Esophagus muscularis mucosa (tissue), 4 donors: ENCODE measurements at places on chromosomes 5 and 9.

DNA sequence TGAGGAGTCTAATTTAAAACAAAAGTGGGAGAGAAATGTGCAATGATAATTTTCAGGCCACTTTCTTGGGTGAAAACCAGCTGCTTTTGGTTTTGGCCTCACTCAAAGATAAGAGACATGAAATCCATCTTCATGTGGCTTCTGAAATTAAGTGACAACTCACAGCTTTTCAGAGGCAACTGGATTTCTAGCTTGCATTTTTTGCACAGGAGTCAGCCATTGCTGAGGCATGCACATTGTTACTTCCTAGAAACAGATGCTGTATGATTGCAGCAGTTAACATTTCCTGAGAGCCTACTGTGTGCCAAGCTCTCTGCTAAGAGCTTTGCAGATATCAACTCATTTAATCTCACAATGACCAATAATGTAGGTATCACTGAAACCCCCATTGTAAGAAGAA lies 562.6 kb downstream of the NR2F1-AS1 start:
- DNase-seq: no peak
- no peaks in the 10 kb centered on the region for H3K36me3 ChIP-seq
- no peaks in the 10 kb centered on the region for H3K27me3 ChIP-seq
- no peak overlapping the region for H3K27ac ChIP-seq

DNA sequence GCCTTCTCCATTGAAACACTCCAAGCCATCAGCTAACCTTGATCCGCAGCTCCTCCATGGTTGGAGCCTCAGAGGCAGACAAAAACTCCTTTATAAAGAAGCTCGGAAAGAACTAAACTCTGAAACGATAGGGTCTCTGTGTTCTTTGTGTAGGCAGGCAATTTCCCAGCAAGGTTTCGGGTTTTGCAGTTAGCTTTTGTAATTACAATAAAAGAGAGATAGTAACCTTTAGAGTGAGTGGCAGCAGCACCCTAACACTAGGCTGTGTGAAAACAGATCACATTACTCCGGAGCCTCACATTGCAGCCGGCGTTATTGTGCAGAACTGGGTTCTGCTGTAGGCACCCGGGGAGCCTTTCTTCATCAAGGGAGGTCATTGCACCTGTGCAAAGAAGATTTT lies 115.8 kb upstream of the MAP3K1 start:
- no peak overlapping the region for H3K4me3 ChIP-seq
- H3K36me3 ChIP-seq: no peaks in the 10 kb centered on the region
- peaks cover 17% of the 10 kb centered on the region for H3K4me1 ChIP-seq
- H3K27me3 ChIP-seq: no peaks in the 10 kb centered on the region

GRCh38 chr5:460273-460625 lies 17.3 kb downstream of the EXOC3 start:
- no peaks in the 10 kb centered on the region for H3K27me3 ChIP-seq
- DNase-seq: no peak
- H3K4me3 ChIP-seq: no peak overlapping the region
- peaks cover 94% of the 10 kb centered on the region for H3K36me3 ChIP-seq
- H3K27ac ChIP-seq: no peak overlapping the region

DNA sequence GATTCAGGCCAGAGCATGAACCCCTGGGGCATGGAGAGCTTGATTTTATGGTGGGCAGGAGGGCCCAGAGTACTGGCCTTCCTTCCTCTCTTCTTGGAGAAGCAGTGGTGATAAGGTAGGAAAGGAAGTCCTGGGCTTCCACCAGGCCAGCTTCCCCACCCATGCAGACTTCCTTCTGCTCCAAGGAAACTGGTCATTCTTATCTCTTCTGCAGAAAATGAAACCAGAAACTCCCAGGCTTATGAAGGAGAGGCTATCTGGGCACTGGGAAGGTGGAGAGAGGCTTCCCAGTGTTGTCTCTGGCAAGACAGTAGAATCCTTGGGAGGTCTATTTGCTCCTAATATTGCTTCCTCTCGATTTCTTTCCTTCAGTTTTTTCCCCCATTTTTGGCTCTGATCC lies 110.5 kb upstream of the EQTN start:
- peaks cover 10% of the 10 kb centered on the region for H3K4me1 ChIP-seq
- H3K4me3 ChIP-seq: no peak overlapping the region
- H3K27ac ChIP-seq: no peak overlapping the region
- DNase-seq: no peak
- no peaks in the 10 kb centered on the region for H3K27me3 ChIP-seq
- no peaks in the 10 kb centered on the region for H3K36me3 ChIP-seq

GRCh38 chr5:142955628-142956027 lies 185.5 kb downstream of the ARHGAP26 start:
- peaks cover 55% of the 10 kb centered on the region for H3K4me1 ChIP-seq
- H3K27me3 ChIP-seq: no peaks in the 10 kb centered on the region
- H3K36me3 ChIP-seq: no peaks in the 10 kb centered on the region
- DNase-seq: no peak
- no peak overlapping the region for H3K27ac ChIP-seq

GRCh38 chr5:23820765-23821471 lies 313.5 kb downstream of the PRDM9 start:
- no peaks in the 10 kb centered on the region for H3K36me3 ChIP-seq
- no peaks in the 10 kb centered on the region for H3K27me3 ChIP-seq
- no peaks in the 10 kb centered on the region for H3K4me1 ChIP-seq

GRCh38 chr9:7739595-7739994 lies 60.0 kb downstream of the DMAC1 start:
- no peaks in the 10 kb centered on the region for H3K4me1 ChIP-seq
- DNase-seq: no peak
- H3K36me3 ChIP-seq: no peaks in the 10 kb centered on the region
- no peak overlapping the region for H3K4me3 ChIP-seq

- H3K27ac ChIP-seq: no peak overlapping the region
- H3K36me3 ChIP-seq: no peaks in the 10 kb centered on the region
- no peak for DNase-seq
- no peak overlapping the region for H3K4me3 ChIP-seq
Observed at GRCh38 chr9:106896695-106897094, 33.7 kb downstream of the ZNF462 start.

DNA sequence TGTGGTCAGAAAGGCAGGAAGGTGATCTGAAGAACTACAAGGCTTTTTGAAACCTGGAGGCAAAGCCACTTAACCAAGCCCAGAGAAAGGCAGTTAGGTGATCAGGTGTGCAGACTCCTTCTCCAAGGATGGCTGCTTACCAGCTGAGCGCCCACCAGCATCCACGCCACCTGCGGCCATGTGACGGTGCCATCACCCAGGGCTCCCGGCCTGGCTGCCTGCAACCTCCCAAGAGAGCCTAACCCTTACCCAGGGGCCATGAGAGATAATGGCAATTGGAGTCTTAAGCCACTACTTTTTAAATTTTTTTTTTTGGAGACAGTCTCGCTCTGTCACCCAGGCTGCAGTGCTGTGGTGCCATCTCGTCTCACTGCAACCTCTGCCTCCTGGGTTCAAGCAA lies 33.1 kb upstream of the PHYKPL start:
- no peak overlapping the region for H3K27ac ChIP-seq
- no peak for DNase-seq
- H3K4me3 ChIP-seq: no peak overlapping the region
- H3K27me3 ChIP-seq: no peaks in the 10 kb centered on the region
- no peaks in the 10 kb centered on the region for H3K36me3 ChIP-seq

DNA sequence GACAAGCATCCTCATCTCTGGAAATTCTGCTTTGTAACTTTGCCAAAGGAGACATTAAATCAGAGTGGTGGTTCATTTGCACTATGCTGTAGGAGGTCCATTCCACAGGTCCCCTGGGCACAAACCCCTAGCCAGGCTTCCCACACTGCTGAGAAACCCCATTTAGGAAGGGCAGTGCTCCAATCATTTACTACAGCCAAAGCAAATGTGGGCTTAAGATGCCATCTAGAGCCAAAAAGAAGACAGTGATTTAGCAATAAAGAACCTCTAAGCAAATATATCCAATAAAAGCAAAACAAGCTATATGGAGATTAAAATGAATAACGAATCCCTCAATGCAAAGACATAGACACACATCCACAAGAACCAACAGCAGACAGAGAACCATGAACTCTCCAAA lies 129.0 kb upstream of the ALDH1B1 start:
- H3K4me1 ChIP-seq: no peaks in the 10 kb centered on the region
- no peak overlapping the region for H3K27ac ChIP-seq
- H3K36me3 ChIP-seq: no peaks in the 10 kb centered on the region
- H3K4me3 ChIP-seq: no peak overlapping the region
- no peak for DNase-seq

GRCh38 chr5:127840198-127840524 lies 137.0 kb downstream of the CCDC192 start:
- DNase-seq: no peak
- no peaks in the 10 kb centered on the region for H3K36me3 ChIP-seq

- no peaks in the 10 kb centered on the region for H3K36me3 ChIP-seq
- no peak for DNase-seq
- peaks cover 24% of the 10 kb centered on the region for H3K4me1 ChIP-seq
Observed at GRCh38 chr5:157860898-157861890, 2.2 kb upstream of the CLINT1 start.

DNA sequence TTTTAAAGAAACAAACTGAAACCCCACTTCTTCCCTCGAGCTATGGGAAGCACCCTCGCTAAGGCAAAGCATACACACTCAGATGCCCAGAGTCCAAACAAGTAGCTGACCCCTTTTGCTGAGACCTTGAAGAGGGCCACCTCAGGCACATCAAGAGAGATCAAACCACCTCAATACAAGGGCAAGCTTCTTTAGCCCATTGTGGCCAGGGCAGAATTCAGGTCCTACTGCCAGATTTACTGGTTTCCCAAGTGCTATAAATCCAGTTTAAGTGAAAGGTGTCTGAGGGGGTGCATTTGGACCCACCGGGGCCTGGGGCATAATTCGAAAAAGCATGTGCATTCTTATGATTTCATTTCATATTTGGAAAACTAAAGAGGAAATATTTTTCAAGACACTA lies 40.4 kb downstream of the NEURL1B start:
- peaks cover 35% of the 10 kb centered on the region for H3K4me1 ChIP-seq
- no peaks in the 10 kb centered on the region for H3K36me3 ChIP-seq
- H3K4me3 ChIP-seq: no peak overlapping the region
- DNase-seq: no peak

DNA sequence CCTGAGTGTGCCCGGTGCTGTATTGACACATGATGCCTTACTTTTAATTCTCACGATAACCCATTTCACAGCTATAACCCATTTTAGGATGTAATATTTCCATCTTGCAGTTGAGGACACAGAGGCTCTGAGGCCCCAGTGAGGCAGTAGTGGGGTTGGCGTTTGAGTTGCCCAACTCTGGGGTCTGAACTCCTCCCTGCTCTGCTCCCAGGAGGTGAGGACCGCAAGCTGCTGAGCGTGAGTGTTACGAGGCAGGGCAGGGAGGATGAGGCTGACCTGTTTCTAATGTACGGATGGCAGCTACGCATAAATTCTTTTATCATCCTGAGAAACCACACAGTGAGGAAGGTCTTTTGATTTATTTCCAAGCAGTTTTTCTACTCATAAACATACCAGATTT lies 11.4 kb downstream of the LRRC8A start:
- H3K4me1 ChIP-seq: peaks cover 63% of the 10 kb centered on the region
- H3K27me3 ChIP-seq: no peaks in the 10 kb centered on the region
- H3K27ac ChIP-seq: peak overlapping the region; percentile 84
- H3K4me3 ChIP-seq: no peak overlapping the region
- peaks cover 7% of the 10 kb centered on the region for H3K36me3 ChIP-seq

DNA sequence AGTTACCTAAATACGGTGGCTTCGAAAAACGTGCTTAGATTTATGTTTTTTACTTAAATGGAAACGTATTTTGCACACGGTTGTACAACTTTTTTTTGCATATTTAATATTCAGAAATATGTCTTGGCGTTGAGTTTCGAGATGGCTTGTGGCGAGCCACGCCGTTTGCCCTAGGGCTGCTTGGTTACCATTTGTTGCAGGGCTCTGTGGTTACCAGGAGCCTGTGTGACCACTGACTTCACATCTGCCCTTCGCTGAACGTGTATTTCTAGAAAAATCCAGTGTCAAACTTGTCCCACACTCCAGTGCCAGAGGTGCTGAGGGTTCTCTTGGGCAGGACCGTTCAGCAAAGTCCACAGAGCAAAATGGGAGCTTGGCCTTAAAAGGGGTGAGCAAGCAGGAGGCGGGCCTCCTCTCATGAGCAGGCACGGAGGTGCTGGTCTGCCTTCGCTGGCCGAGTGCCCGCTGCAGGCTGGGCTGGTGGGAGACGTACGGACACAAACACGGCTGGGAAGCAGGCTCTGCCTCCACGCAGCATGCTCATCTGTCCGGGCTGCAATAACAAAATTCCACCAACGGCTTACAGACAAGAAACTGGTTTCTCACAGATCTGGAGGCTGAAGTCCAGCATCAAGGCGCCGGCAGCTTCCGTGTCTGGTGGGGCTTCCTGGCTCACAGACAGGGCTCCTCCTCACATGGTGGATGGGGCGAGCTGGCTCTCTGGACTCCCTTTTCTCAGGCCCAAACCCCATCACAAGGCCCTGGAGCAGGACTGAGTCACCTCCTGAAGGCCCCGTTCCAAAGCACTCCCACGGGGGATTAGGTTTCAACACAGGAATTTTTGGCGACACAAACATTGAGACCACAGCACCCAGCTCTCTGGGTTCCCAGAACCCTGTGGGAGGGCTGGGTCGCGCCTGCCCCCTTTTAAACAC lies 5.4 kb downstream of the MRPL36 start:
- H3K36me3 ChIP-seq: peaks cover 12% of the 10 kb centered on the region
- no peak for DNase-seq
- H3K4me3 ChIP-seq: no peak overlapping the region
- H3K27ac ChIP-seq: no peak overlapping the region
- peaks cover 19% of the 10 kb centered on the region for H3K4me1 ChIP-seq
- H3K27me3 ChIP-seq: no peaks in the 10 kb centered on the region

- H3K36me3 ChIP-seq: no peaks in the 10 kb centered on the region
- DNase-seq: no peak
- H3K27ac ChIP-seq: no peak overlapping the region
- no peaks in the 10 kb centered on the region for H3K27me3 ChIP-seq
- no peaks in the 10 kb centered on the region for H3K4me1 ChIP-seq
- no peak overlapping the region for H3K4me3 ChIP-seq
Observed at GRCh38 chr5:22908129-22908528, 55.0 kb upstream of the CDH12 start.

- no peaks in the 10 kb centered on the region for H3K27me3 ChIP-seq
- no peak for DNase-seq
- no peaks in the 10 kb centered on the region for H3K36me3 ChIP-seq
- H3K27ac ChIP-seq: no peak overlapping the region
- H3K4me3 ChIP-seq: no peak overlapping the region
- no peaks in the 10 kb centered on the region for H3K4me1 ChIP-seq
Observed at GRCh38 chr5:133685402-133686018, 73.2 kb upstream of the FSTL4 start.

GRCh38 chr5:13498279-13498678 lies 446.2 kb downstream of the DNAH5 start:
- H3K4me1 ChIP-seq: no peaks in the 10 kb centered on the region
- no peak overlapping the region for H3K4me3 ChIP-seq
- peak; percentile 17 for DNase-seq

GRCh38 chr5:88558366-88558765 lies 289.7 kb upstream of the TMEM161B start:
- no peak for DNase-seq
- H3K4me3 ChIP-seq: no peak overlapping the region
- no peak overlapping the region for H3K27ac ChIP-seq
- no peaks in the 10 kb centered on the region for H3K4me1 ChIP-seq

- no peak for DNase-seq
- H3K4me3 ChIP-seq: no peak overlapping the region
- H3K27ac ChIP-seq: no peak overlapping the region
- H3K27me3 ChIP-seq: no peaks in the 10 kb centered on the region
- H3K36me3 ChIP-seq: no peaks in the 10 kb centered on the region
Observed at GRCh38 chr9:81851340-81851739, 76.9 kb upstream of the SPATA31D4 start.
